Fibroblast of pulmonary artery (primary cell): ENCODE measurements at places on chromosomes 6 and 20.

- no peak for DNase-seq
Measured at GRCh38 chr20:57869291-57869950, 159.6 kb upstream of the PMEPA1 start.

- DNase-seq = peak; percentile 26
Measured at GRCh38 chr6:98833307-98834059, 891 bp upstream of the POU3F2 start.

- DNase-seq = peak; percentile 75
Measured at GRCh38 chr6:2103765-2104523, 141.5 kb downstream of the GMDS start.

GRCh38 chr20:50331469-50332363 is 141.1 kb downstream of the CEBPB start:
- DNase-seq = no peak

DNA sequence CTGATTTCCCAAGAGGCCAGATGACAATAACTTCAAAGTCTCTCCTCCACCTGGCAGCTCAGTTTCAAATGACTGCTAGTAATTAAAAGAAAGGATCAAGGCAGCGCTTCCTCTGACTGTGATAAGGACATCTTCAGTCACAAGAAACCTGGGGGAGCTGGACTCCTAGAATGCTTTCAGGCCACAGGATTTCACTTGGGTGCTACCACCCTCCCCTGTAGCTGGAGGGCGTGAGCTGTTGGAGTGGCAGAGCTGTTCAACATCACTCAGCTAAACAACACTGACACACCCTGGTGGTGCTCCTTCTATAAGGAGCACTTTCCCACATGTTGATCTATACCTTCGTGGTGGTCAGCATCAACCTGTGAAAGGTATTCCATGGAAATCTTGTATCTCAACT is 2.2 kb upstream of the CNR1 start:
- DNase-seq = no peak

DNA sequence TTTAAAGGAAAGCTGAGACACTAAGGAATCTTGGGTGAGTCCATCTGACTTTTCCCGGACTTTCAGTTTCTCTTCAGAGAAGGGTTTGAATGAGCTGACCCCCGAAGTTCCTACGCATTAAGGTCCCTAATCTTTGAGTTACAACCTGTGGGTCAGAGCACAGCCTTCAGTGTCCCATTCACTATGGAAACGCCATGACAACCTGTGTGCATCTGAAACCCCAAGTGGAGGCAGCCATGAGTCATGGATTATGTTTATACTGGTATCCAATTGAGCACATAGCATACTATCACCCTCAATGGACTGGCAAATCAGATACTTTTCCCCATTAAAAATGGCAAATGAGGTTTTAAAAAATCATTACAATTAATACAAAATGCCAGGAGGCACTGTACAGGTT is 11.4 kb downstream of the MYLK4 start:
- peak; percentile 38 for DNase-seq

GRCh38 chr6:103819509-103819908 is 1040.2 kb downstream of the HACE1 start:
- no peak for DNase-seq

GRCh38 chr20:61898405-61898804 is 167.3 kb downstream of the TAF4 start:
- no peak for DNase-seq

GRCh38 chr6:119628691-119629594 is 279.4 kb upstream of the MAN1A1 start:
- DNase-seq = no peak

DNA sequence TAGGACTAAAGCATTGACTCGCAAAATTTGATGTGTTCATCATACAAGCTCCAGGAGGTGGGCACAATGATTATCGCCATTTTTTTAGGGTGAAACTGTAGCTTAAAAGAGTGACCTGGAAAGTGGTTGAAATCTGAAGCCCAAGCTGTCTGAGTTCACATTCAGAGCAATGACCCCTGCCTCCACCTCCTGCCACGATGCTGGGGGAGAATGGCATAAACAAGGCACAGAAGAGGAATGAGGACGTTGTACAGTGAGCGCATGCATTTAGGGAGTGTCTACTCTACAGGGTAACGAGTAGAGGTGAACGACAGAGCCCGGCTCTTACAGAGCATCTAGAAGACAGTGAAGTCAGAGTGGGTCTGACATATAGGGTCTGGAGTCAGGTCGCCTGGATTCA is 37.2 kb downstream of the CNKSR3 start:
- no peak for DNase-seq

- peak; percentile 31 for DNase-seq
Measured at GRCh38 chr6:163883984-163884383, 469.5 kb downstream of the QKI start.

- no peak for DNase-seq
Measured at GRCh38 chr20:15163632-15164031, 826.2 kb upstream of the FLRT3 start.

- DNase-seq = no peak
Measured at GRCh38 chr6:21807299-21808044, 213.9 kb downstream of the SOX4 start.

DNA sequence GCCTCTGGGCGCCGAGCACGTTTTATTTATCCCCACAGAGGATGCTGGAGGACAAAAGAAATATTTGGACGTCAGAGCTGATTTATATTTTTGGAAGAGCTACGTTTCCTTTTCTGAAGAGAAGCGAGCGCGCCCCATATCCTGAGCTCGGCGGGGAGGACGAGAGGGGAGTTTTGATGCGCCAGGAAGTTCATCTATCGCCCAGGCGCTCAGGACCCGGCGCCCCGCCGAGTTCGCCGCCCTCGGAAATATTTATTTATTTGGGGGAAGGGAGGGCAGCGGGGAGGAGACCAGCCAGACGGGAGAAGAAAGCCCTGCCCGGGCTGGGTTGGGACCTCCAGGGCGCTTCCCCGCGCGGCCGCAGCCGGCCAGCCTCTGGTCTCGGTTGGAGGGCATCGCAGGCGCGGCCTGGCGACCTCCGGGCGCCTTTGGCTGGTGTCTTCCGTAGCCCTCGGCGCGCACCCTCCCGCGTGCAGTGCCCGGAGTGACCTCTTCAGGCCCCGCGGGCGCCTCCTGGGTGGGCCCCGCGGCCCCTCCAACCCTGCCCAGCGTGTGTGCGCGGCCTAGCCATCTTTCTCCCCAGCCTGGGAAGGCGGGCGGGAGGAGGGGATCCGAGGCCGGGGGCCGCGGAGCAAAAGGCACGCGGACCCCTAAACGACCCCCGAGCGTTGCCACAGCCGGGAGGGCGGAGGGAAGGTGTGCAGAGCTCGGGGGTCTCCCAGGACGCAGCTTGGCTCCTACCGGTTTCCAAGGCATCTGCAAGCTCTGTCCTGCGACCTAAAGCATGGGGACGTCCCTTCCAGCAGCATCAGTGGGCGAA is 5.4 kb upstream of the FOXF2 start:
- no peak for DNase-seq

- DNase-seq = no peak
Measured at GRCh38 chr6:322940-323729, 30.8 kb downstream of the DUSP22 start.

DNA sequence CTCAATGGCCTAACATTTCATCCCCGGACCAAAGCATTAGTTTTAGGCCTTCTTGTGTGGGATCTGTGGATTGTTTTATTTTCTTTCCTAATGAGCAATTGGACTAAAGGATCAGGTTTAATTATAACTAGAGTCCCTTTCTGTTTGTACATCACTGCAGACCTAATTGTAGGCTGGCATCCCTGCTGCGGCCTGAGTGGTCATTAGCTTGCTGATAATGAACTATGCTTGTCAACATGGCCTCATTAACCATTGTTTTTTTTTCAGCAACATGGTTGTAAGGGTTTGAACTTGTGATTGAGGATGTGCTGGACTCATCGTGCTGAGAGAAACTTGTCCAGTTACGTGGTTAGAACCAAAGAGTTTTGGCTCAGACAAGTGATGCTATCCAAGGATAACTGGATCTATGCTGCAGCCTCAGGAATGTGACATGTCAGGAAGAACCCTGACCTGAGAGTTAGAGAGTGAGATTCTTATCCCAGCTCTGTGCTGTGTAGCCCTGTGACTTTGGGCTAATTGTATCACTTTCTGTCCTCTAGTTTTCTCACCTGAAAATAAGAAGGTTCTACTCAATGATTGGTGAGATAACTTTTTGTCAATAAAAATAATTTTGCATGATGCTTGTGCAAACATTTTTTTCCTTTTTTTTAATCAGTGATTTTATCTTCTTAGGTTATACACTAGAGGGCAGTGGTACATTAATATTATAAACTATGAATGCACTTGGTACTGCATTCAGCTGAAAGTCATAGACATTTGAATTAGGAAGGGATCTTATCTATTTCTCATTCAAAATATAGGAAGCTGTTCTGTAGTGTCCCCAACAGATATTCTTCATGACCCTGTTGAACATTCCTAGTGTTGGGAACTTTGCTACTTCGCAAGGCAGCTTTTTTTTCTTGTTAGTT is 140.9 kb downstream of the RNF144B start:
- DNase-seq = peak; percentile 31

DNA sequence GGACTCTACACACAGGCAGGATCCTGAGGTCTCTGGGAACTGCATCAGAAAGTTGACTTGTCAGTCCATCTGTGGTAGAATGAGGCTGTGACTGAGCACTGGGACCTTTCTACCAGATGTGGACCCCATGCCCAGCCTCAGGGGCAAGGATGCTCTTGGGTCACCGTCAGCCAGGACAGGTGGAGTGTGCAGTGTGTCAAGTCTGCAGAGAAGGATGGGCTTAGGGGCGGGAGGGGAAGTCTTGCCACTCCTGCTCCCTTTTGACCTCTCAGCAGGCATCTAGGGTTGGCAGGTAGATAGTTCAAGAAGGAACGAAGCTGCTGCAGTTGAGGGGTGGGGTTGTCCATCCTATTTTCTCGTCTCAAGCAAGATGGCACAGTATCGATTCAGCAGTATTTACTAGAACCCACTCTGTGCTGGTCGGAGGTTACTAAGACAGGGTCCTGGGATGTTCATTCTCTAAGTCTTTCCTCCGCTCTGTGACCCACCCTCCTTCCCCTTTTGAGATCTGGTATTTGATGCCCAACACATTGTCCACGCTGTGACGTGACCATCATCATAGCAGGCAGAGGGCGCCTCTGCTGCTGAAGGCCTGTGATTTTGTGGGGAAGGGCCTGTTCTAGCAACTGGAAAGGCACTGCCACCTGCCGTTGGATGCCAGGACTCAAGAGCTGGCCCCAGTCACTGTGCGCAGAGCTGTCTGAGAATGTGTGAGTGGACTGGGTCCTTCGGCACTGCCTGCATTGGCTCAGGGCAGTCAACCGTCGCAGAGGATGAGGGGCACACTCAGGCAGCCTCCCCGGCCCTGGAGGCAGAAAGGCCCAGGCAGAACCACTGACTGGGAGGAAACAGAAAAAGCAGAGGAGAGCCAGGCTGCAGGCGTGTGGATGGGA is 23.2 kb downstream of the RBCK1 start:
- DNase-seq = peak; percentile 70

DNA sequence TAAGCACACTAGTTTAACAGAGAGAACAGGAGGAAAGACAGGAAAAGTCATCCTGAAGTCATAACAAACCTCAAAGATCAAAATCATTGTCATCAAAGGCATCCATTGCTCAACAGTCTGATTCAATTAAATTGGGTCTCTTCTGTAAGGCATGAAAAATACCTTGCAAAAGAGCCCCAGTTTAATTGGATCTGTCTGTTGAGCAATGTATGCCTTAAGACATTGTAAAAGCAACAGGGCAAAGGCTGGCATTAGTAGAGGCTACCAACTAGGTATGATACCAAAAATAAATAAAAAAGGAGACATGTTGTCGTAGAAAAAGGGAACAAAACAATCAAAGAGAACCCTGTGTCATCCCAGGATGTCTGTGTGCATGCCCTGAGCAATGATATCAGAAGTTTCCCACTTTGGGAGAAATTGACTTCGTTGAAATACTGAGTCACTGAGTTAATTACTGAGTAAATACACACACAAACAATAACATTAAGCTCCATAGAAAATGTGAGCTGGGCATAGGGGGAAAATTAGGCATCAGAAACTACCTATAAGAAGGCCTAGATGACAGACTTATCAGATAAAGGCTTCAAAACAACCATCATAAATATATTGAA is 1013.8 kb upstream of the CITED2 start:
- DNase-seq = no peak

DNA sequence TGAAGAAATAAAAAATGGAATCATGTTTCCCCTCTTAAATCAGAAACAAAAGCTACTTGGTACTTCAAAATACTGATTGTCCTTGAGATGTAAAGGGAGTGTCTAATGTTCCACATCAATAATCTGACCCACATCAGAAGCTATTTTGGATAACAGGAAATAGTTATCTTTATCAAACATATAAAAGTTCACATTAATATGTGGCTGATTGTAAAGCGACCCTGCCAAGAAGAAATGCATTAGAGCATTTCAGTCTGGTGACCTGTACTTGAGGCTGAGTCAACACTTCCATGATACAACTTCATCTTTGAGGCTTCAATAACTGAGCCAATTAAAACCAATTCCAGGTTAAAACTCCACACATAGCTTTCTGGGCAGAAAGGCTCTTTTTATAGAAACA is 31.8 kb downstream of the SYNE1 start:
- peak; percentile 18 for DNase-seq

DNA sequence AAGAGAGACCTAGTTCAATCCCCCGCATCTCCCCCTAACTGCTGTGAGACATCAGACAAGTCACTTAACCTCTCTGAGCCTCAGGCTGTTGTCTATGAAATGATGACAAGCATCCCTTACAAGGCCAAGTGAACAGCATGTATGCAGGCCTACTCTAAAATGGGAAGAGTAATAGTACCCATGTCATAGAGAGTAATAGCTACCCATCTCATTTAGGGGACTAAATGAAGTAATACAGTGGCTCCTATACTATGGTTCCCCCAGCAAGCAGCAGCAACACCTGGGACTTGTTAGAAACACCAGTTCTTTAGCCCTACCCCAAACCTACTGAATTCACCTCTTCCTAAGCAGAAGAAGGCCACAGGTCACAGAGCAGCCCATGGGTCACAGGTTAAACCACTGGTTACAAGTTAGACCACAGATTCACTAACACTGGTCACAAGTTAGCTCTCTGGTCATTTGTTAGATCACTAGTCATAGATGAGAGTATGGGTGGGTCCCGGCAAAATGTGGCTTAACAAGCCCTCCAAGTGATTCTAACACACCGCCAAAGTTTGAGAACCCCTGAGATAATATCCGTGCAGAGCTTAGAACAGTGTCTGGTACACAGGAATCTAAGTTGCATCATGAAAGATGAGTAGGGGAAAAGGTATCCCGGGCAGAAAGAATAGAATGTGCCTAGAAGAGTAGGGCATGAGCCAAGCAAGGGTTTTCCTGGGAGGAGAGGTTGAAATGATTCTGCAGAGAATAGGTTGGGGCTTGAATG is 1.4 kb downstream of the DEFB124 start:
- DNase-seq = peak; percentile 36

- no peak for DNase-seq
Measured at GRCh38 chr6:76631622-76632021, 559.2 kb upstream of the IMPG1 start.
